ENCODE measurements at places on chromosomes 11 and 22.

DNA sequence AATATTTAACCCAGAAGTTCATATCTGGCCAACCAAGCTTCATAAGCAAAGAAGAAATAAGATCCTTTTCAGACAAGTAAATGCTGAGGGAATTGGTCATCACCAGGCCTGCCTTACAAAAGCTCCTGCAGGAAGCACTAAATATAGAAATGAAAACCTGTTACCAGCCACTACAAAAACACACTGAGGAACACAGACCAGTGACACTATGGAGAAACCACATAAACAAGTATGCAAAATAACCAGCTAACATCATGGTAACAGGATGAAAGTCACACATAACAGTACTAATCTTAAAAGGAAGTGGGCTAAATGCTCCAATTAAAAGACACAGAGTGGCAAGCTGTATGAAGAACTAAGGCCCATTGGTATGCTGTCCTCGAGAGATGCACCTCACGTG lies 311.4 kb downstream of the DYNC2H1 start:
- DNase-seq = no peak

DNA sequence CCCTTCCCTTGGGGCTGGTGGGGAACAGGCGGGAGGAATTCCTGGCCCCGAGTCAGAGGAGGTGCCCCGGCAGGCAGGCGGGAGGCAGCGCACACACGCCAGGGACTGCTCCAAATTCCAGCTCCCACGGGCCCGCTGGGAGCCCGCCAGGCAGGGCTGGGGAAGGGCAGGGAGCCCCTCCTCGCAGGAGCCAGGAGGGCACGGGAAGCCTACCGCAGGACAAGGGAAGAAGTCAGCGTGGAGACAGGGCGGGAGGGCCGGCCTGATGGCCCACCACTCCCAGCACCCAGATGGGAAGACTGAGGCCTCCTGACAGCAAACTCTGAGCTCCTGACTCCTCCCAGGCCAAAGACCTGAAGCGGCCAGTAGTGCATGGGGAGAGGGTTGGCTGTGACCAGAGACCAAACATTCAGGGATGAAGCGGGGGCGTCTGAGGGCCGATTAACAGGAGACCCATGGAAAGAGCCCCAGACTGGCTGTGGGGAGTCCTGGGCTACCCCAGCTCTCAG lies 22.4 kb downstream of the RPL3 start:
- no peak for DNase-seq

DNA sequence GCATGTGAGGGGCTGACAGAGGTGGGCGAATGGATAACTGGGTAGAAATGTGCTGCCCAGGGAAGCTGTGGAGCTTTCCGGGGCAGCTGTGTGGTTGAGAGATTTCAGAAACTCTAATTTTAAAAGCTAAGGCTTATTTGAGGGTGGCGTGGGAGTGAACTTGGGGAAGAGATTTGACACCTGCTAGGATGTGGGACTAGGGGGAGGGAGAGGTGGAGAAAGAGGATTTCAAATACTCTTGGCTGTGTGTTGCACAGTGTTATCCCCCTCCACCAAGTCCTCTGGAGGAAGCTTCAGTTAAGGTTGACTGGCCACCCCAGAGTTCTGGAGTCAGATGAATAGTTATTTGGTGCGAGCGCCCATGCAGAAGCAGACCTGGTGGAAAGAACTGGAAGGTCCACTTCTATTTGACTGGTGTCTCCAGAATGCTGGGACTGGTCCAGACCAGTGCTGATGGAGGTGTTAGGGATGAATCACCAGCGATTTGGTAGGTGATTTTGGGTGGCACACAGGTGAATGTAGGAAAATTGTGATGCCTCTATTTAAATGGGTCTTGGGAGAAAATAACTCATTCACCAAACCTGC lies 72.8 kb upstream of the ALX4 start:
- no peak for DNase-seq

DNA sequence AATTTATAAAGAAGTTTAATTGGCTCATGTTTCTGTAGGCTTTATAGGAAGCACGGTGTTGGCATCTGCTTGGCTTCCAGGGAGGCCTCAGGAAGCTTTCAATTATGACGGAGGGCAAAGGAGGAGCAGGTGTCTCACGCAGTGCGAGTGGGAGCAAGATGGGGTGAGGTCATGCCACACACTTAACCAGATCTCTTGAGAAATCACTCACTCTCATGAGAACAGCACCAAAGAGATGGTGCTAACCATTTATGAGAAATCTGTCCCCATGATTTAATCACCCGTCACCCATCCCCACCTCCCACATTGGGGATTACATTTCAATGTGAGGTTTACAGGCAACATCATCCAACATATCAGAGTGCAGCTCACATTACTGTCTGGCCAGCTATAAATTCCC lies 103.5 kb downstream of the ARHGAP8 start:
- no peak for DNase-seq

GRCh38 chr11:132771746-132772145 lies 760.6 kb downstream of the OPCML start:
- no peak for DNase-seq

DNA sequence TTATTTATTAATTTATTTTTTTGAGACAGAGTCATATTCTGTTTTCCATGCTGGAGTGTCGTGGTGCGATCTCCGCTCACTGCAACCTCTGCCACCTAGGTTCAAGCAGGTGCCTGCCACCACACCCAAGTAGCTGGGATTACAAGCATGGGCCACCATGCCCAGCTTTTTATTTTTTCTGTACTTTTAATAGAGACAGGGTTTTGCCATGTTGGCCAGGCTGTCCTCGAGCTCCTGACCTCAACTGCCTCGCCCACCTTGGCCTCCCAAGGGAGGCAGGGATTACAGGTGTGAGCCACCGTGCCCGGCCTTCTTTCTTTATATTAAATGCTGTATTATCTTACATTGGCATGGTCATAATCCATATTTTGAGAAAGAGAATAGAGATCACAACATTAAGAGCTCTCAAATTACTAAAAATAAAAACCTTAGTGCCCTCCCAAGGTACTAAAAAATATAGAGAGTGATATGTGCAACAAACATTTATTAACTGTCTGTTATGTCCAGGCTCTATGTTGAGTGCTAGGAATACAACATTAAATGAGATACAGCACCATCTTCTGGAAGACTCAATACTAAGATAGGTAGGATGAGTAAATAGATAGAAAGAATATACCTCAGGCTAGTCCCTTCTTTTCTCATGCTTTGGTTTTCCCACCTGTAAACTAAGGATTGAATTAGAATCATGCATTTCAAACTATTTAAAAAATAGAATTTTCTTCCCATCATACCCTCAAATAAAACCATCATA lies 84.1 kb downstream of the BBOX1 start:
- DNase-seq = no peak

DNA sequence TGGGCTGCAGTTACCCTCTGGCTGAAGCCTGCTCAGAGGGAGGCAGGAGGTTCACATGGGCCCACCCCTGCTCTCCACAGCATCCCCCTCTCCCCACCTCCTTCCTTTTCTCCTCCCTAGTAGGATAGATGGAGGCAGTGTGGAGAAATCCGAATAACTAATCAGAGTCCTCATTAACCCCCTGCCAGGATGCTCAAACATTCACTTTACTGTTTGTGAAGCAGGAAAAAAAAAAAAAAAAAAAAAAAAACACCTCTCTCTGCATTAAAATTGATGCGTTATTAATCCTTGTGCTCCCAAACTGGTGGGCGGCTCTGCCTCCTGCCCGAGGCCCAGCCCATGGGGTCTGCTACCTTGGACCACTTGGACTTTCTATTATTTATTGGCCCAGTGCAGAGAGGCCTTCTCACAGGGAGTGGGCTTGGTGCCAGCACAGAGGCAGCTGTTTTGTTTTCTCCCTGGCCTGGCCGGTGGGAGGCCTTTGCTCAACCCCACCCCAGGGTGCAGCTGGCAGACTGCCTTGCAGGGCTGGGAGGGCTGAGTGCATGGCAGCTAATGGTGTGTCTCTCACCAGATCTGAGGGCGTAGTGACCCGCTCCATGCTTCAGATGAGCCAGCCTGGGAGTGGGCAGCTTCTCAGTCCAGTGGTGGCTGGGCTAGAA lies 150.7 kb downstream of the PKNOX2 start:
- DNase-seq = no peak
